ENCODE measurements at places on chromosomes 16 and 17.

GRCh38 chr17:7881276-7882054 lies 7.1 kb upstream of the CHD3 start:
- DNase-seq: no peak

DNA sequence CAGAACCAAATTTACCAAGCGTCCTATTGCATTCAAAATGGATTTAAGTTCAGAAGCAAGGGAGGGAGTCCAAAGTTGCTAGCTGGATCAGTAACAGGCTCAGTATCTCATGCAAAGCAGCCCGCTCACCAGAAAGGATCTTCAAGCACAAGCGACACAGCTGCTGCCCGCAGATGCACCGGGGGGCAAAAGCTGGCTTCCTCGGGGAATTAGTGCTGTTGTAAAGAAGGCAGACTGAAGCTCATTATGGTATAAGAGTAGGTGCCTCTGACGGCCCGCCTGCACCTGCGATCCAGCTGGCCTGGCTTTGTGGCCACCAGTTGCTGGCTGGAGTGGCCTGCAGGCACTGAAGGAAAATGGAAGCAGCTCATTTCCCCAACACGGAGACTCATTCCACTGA lies 128.4 kb upstream of the RCVRN start:
- no peak for DNase-seq

DNA sequence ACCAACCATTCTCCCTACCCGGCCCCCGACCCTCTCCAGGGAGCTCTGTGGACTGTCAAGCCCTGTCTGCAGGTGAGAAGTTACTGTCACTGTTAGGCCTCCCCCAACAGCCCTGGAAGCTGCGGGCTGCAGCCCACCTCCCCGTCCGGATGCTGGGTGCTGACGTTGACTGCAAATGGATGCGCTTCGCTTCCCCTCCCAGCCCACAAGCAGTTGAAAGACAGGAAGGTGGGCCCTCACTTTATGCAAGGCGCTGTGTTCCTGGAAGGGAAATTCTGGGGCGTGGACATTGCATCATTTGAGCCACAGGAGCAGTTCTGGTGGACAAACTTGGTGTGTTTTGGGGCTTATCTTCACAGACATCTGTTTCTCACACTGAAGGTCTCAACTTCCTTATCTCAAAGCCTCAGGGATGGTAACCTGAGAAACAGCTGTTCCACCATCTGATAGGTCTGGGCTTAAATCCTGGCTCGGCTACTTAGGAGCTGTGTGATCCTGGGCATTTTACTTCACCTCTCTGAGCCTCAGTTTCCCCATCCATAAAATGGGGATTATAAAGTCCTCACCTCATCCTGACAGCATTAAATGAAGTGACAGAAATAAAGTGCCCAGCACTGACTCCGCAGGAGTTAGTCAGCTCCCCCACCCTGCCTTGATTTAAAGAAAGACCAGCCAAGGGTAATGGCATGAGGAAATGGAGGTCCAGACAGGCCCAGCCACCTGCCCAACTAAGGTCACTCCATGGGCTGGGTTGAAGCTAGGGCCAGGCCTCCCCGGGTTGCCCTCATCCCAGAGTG lies 4.6 kb upstream of the DRC7 start:
- DNase-seq: no peak

- DNase-seq: no peak
These were observed 87.3 kb downstream of the C16orf78 start for GRCh38 chr16:49460786-49461470.
